GM12865 (cell line): ENCODE measurements at places on chromosomes 1 and 21.
A peak's percentile ranks its signal among the peaks of the same experiment; 100 is the strongest.

GRCh38 chr21:38505654-38506523 is 7.6 kb upstream of the ERG start:
- peak; percentile 46 for DNase-seq

DNA sequence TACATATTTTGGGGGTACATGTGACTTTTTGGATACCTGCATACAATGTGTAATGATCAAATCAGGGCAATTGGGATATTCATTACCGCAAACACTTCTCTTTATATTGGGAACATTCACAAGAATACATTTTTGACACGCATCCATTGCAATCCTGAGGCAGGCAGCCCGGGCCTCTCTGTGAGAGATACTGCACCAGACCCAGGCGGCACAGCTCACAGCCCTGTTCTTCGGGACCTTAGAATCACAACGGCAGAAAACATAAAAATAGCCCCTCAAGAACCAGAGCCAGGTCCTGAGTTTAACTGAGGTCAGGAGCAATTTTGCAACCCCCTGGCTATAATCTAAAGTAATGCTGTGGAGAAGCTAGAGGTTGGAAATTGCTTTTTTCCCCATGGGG is 90.8 kb upstream of the PGBD5 start:
- DNase-seq: no peak

DNA sequence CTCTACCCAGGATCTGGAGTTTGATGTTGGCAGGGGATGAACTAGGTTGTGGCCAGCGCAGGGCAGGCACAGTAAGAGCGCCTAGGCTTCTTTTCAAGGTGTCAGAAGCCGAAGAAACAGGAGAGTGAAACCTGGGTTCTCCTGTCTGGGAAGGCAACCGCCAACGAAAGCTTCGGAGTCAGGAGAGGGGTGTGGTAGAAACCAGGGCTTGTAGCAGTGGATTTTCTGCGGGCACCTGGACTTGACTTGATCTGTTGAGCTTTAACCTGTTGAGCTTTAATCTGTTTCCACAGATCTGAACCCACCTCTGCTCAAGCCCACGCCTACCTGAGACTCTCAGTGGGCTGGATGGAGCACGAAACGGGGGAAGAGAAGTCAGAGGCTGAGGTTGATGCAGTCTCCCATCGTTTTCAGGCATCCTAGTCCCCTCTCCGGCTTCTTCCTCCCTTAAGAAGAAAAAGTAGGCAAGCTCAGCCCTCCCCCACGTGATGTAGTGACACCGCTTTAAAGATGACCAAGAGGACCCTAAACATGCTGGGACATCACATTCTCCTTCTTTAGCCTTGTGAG is 9.3 kb downstream of the HLX start:
- DNase-seq: no peak

DNA sequence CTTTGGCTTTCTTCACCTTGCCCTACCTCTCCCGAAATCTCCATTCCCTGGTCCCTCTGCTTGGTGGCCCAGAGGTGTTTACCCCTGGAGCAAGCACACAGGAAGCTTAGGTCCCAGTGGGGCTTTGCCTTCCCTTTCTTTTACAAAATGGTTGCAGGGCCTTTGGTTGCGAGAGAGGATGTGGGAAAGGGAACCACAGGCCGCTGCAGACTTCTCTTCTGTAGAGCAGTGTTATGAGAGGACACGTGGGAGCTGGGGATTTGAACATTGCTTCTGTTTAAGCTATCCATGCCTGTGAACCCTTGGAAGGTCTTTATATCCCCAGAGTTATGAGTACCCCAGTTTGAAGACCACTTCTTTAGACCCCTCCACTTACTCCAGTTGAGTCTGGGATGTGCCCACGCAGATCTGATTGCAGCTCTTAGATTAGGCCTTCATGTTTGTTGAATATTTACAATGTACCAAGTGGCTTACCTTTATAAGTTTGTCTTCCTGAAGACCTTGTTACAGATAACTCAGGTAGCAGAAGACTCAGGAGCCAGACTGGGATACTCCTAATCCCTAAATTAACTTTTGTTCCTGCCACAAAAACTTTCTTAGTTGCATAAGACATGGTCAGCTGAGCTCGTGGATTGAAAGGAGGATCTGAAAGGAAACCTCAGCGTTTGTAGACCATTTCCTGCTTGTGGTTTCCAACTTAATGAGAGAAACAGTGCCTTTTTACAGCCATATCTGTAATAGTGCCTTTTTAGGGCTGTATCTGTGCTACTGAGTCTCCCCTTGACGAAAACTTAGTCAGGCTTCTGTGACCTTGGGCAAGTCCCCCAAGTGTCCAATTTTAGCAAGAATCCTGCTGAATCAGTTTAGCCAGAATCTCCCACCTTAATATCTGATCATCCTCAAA is 21.9 kb upstream of the IVNS1ABP start:
- peak; percentile 86 for DNase-seq

DNA sequence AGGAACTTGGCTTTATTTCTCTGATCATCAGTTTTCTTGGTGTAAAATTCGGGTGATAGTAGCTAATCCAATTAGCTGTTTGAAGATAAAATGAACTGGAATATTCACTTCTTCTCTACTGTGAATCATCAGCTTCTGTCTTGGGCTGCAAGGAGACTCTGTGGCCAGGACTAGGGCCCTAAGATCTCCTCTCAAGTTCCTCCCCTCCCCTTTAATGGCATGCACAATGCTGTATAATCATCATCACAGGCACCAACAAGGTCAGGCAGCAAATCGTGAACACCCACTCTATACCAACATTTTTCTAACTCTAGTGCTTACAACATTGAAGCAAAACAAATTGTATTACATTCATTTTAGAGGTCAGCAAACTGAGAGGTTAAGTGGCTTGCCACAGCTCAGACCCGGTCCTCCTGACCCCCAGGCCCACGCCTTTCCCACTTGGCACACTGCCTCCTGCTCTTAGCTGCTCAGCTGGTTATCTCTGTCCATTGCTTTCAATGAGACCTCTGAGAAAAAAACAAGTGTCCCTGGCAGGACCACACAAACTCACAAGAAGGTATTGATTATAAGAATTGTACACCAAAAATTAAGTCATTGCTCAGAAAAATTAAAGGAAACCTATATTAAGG is 31.8 kb downstream of the LRRC52 start:
- no peak for DNase-seq
